Dorsolateral prefrontal cortex (tissue), 122 donors: ENCODE measurements at places on chromosomes 13 and 19.

DNA sequence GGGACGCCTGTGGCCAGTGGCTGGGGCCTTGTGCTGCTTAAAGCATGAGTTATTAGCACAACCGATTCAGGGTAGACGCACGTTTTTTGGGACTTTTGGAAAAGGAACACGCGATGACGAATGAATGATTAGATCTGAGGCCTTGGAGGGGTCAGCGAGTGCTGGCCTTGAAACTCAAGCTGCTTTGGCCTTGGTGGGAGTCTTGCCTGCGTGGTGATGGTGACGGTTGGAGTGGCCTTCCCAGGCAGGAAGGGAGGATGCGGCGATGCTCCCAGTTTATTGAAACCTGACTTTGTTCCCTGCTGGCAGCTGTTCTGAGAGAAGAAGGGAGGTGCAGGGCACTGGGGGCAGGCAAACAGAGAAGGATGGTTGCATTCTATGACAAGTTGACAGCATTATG, 63.1 kb upstream of the RNF113B start:
- DNase-seq = no peak

DNA sequence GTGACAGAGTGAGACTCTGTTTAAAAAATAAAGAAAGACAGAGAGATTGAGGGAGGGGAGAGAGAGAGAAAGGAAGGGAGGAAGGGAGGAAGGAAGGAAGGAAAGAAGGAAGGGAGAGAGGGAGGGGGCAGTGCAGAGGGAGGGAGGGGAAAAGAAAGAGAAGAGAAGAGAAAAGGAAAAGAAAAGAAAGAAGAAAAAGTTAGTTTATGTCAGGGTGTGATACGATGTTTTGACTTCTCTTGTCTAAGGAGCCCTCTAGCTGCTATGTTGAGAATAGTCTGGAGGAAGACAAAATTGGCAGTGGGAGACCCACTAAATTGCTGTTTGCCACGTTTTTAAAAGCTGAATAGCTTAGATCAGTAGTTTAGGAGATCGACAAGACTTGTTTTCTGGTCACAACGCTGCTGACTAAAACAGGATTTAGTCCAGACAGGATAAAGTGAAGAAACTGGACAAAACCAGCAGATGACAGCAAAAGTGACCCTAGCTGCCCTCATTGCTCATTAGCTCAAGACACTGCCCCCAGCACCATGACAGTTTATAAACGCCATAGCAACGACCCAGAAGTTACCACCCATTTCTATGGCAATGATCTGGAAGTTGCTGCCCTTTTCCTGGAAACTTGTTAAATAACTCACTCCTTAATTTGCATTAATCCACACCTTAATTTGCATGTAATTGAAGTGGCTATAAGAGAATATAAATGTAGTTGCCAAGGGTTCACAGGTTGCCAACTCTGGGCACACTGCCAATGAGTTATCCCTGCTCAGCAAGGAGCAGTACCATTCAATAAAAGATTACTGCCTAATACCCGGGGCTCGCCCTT, 11.1 kb downstream of the TEX101 start:
- no peak for DNase-seq

DNA sequence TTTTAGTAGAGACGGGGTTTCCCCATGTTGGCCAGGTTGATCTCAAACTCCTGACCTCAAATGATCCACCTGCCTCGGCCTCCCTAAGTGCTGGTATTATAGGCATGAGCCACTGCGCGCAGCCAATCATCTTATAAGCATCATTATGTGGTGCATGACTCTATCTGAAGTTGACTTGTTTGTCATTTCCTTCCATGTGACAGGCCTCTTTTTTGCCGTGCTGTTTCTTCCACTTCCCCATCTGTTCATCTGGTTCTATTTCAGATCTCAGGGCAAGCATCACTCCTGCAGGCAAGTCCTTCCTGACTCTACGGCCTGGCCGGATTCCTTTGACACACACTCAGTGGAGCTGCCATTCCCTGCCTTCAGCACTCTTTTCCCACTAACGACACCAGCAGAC, 15.2 kb downstream of the COL5A3 start:
- no peak for DNase-seq

DNA sequence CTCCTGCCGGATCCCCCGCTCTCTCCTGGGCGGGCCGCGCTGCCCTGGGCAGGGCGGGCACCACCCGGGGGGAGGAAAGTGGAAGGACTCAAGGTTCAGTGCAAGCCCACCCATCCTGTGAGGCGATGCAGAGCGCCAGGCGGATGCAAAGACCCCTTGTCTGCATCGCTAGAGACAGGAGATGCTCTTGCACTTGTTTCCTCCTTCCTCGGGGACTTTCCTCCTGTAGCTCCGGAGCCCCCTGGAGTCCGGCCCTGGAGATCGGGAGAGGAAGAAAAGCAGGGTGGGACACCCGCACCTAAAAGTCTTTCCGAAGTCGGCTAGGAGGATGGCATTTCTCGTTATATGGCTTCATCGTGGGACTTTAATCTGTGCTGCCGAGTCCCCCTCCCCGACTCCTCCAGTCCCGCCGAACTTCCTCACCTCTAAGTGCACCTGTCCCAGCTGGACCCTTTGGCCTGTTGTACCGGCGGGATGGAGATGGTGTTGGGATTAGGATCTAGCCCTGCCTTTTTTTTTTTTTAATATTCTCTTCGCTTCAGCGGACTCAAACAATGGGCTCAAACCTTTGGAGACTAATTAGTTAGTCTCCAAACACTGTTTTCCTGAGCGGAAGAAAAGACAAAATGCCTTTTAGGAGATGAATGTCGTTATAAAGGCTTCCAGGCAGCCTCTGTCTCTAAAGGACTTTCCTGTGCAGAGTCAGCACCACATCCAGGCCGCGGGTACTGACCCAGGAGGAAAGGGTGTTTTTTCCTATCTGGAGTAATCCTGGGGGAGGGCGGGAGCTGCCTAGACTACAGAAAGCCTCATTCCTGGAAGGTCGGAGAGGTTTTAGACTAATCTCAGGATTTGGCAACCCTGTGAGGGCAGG, 725 bp downstream of the FAM124A start:
- DNase-seq = no peak

DNA sequence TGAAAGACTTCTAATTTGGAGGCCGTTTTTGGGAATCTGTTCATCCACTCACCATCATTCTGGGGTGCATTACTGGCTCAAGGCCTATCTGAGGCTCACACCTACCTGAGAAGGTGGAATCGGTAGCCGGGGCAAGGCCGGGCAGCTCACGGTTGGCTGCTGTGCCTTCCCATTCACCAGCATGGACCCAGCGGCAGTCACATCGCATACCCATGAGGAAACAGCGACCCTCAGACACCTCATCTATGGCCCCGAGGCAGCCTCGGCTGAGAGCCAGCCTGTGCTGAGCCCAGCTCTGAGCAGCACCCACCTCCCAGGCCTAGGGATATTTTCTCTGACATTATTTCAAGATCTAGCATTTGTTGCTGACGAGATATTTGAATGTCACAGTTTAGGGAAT, 130.5 kb downstream of the ATP11A start:
- no peak for DNase-seq

DNA sequence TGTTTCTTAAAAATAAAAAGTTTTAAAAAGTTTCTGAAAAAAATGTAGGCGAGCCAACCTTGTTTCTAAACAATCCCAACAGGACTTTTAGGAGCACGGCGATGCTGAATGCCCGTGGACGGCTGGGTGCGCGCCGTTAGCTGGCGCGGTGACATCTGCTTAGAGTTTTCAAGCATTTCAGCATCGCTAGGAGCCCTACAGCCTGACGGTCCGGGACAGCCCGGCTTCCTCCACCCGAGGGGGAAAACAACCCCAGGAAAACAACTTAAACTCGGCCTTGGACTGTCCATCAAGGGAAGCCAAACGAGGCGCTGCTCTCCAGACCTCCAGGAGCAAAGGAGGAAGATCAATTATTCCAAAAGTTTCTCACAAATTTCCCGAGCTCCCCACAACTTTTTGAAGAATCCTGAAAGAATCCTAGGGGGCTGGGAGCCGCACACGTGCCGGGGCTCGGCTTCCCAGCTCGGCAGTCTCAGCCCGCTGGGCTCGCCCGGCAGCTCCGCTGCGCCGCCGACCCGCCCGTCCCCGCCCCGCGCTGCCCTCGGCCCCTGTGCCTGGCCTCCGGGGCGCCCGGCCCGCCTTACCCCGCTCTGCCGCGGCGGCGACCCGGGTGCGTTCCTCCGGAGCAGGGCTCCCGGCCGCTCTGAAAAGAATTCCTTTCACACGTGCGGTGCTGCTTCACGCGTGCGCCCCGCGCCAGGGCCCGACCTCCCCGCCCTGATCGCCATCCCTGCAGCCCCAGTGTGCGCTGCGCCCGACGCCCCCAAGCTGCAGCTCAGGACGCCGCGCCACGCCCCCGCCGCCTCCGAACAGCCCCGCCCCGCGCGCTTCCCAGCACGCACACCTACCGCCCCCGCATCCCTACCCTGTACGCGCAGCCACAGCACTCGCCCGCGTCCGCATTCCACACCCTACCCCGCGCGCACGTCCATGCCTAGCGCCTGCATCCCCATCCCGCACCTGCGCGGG, at the start of gene GJA3:
Gene GJA3, minus strand, starts transcription at position 747 of the 969 bp plus-strand sequence. CDS start 17,764 bp downstream, outside the sequence.
- no peak for DNase-seq

DNA sequence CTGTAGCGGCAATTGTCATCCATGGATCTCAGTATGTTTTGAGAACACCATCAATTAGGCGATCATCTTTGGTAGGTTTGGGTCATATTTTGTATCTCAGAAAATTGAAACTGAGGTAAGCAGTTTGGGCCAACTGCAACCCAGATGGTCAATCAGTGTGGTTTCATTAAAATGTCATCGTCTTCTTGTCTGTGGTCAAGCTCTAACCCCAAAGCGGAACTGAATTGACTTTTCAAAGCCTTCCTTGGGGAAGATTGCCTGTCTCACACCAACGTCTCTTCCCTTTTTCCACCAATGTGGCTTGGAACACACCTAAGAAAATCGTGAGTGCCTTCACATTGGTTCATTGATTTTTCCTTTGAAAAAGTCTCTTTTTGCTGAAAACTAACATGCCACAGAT, 56.3 kb upstream of the UBAC2 start:
- DNase-seq = no peak

DNA sequence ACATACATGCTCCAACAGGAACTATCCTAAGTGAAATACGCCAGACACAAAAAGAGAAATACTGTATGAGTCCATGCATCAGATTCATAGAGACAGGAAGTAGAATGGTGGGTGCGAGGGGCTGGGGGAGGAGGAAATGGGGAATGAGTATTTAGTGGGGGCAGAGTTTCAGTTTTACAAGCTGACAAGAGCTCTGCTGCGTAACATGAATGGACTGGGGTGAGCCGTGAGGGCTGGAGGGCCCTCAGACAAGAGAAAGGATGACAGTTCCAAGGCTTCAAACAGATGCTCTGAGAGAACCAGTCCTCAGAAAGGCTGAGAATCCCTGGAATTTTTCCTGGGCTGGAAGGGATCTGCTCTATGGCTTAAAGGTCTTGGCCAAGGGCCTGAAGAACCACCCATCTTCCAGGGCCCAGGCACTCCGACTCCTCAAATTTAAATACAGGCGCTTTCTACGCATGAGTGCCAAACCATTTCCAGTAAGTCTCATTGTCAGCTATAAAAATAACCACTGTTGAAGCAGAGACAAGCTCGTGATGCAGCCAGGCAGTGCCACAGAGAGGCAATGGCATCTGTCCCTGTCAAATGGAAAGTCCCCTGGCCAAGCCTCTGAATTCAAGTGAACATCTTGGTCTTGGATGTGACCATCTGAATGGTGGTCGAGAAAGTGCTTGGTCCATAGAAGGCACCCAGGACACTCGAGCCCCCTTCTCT, 17.5 kb downstream of the KLF2 start:
- DNase-seq = no peak

DNA sequence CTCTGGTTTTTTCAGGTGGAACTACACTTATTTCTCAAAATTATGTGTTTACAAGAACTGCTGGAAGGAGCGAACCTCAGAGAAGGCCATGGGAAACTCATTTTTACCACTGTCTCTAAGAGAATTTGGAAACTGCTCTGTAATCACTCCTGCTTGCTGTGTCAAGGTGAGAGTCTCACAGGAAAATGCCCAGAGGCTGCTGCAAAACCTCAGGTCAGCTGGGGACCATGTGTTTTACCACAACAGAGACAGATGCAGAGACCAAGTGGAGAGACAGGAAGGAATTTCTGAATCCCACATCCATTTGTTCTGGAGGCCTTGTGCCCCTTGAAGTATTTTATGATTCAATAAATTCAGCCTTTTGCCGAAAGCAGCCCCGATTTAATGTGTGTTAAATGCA, 743.8 kb upstream of the SLC10A2 start:
- DNase-seq = no peak

DNA sequence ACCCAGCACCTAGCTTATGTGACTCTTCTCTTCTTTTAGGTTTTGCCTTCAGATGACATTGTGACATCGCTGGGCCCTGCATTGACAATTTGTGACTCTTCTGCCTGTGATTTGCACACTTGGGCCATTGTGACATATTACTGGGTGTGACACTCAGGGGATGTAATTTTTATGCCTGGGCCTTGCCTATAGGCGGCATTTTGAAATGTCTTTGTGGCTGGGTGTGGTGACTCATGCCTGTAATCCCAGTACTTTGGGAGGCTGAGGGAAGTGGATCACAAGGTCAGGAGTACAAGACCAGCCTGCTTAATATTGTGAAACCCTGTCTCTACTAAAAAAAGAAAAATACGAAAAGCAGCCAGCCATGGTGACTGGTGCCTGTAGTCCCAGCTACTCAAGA, 28.4 kb upstream of the ZNF681 start:
- DNase-seq = no peak

GRCh38 chr13:36412736-36413135, 19.6 kb upstream of the CCNA1 start:
- DNase-seq = no peak

DNA sequence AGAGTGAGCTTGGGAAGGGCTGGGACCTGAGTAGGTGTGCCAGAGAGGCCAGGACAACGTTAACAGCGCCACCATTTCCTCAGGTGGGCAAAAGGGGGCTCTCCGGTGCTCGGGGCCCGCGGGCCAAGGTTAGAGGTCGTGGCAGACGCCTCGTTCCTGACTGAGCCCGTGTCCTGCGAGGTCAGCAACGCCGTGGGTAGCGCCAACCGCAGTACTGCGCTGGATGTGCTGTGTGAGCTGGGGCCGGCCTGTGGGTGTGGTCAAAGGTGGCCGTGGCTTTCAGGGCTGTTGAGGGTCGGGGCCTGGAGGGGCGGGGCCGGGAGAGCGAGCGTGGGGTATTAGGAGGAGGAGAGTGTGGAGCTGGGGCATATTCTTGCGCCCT, 3.7 kb downstream of the KIRREL2 start:
- DNase-seq = no peak

DNA sequence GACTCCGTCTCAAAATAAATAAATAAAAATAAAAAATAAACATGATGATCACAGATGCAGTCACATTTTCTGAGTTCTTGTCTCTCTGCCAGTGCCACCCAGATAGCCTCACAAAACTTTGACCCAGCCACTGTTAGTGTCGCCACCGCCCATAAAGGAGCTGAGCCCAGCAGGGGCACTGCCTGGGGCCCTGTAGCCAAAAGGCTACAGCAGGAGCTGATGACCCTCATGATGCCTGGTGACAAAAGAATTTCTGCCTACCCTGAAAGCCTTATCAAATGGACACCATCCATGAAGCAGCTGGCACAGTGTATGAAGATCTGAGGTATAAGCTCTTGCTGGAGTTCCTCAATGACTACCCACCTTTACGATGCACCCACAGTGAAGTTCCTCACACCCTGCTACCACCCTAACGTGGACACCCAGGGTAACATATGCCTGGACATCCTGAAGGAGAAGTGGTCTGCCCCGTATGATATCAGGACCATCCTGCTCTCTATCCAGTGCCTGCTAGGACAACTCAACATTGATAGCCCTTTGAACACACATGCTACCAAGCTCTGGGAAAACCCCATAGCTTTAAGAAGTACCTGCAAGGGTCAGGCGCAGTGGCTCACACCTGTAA, 18.3 kb downstream of the ZNF587 start:
- no peak for DNase-seq

GRCh38 chr19:44142059-44142433, 692 bp downstream of the ZNF234 start:
- DNase-seq = no peak

- no peak for DNase-seq
Observed at GRCh38 chr19:46349311-46349993, 2.6 kb downstream of the PPP5C start.
